ENCODE measurements at places on chromosomes 6 and 20.

DNA sequence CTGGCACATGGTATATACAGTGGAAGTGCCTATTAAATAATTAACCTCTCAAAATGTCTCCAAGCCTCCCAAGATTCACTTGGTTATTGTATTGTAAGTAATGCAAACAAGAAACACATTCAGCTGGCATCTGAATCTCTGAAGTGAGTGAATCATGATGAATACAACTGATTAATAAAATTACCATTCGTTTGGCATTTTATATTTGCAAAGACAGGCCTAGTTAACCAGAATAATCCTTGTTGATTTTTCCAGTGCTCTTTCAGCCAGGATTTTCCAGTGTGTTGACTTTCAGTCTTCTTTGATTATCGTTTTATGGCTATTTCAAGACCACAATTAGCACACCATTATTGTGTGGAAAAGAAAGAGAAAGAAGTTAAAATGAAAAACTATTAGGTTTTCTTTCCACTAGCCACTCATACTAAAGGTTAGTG lies 20.3 kb downstream of the SLC22A2 start:
- no peak for DNase-seq

- no peak for DNase-seq
Measured at GRCh38 chr6:14036911-14037310, 80.7 kb upstream of the CD83 start.

- no peak for DNase-seq
Measured at GRCh38 chr6:165081944-165082532, 227.4 kb downstream of the C6orf118 start.

DNA sequence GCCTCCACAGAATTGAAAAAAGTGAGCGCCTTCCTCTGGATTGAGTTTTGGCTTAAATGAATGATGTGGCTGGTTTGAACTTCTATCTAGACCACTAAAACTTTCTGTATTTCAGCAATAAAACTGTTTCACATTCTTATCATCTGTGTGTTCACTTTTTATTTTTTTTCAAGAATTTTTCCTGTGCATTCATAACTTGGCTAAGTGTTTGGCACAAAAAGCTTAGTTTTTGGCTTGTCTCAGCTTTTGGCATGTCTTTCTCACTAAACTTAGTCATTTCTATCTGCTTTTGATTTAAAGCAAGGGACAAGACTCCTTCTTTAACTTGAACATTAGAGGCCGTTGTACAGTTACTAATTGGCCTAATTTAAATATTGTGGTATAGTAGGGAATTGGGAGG lies 1015.1 kb downstream of the EPHA7 start:
- DNase-seq: no peak

DNA sequence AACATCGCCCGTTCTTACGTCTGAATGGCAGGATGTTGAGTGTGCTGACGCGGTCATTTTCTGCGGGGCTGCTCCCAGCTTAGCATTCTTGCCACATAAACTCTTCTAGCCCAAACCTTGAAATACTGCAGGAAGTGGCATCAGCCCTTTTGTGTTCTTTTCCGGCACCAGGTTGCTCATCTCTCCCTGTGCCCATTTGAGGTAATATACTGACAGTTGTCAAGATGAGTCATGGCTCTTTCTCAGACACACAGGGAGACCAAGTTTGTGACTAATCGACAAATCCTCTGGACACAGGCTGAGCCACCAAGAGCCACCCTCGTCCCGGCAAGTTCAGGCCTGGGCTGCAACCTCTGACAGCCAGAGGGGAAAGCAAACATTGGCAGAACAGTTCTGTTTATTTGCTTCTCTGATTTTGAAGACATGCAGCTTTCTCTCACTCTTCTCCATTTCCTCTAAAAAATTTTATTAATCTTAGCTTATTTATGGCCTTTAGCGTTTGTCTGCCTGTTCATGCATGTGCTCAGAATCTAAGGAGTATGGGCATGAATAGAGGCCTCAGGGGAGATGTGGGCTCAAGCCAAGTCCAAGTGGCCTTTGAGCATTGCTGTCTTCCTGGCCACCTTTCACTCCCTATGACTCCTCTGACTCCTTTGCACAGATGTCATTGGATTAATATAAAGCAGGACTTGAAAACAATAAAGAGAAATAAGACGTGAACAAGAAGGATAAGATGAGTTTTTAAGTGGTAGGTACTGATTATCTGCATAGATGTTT lies 328.2 kb upstream of the JAG1 start:
- DNase-seq: no peak

DNA sequence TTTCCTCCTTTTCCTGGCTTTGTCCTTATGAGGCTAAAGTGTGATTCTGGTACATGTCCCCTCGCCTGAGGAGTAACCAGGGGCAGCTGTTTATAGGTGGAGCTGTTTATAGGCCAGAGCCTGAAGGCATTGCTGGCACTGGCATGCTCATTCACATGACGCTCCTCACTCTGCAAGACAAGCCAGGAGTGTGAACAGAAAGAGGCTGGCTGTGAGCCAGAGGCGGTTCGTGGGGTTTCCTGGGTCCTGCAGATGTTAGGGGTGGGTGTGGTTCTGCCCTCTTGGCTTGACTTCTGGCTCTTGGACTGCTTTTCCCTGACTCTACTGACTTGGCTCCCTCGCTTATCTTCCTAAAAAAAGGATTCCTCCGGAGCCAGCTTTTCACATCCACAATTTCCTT lies 12.8 kb upstream of the MDFI start:
- DNase-seq: no peak

- no peak for DNase-seq
Measured at GRCh38 chr6:73738367-73739028, 42.5 kb downstream of the CD109 start.

- no peak for DNase-seq
Measured at GRCh38 chr6:103893141-103893581, 966.6 kb downstream of the HACE1 start.

DNA sequence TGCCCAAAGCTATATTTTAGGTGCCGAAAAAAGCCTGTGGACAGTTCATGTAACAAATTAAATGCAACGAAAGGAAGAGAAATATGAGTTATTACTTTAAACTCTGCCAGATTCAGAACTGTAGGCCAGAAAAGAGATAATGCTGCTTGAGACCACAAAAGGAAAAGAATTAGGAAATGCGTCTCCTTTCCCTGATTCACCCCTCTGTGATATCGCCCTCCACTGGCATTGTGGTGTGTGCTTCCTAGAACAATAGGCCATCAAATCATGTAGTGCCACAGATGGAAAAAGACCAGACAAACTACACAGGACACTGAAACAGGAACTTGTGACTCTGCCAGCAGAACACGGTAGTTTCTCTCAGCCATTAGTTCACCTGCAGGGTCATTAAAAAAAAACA lies 14.7 kb upstream of the LAMA4 start:
- DNase-seq: no peak

DNA sequence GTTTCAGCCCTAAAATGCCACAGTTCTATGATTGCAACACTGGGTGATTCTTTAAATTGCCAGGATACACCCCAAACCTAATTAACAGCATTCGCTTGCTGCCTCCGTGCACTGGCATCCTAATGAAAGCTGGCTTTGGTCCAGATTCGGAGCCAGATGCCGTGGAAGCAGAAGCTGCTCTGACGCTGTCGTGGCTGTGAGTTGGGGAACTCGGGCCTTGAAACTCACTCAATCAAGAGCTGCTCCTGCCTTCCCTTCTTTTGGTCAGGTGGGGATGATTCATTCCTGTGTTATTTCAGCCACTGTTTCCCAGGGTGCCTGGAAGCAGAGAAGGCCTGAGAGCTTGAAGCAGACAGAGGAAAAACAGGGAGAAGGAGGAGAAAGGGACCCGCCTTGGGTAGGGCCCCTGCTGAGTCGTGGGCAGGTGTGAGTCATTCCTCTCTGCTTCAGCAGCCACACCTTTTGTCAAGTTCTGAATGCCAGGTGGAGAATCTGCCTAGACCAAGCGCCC lies 36.2 kb upstream of the DSP start:
- no peak for DNase-seq

DNA sequence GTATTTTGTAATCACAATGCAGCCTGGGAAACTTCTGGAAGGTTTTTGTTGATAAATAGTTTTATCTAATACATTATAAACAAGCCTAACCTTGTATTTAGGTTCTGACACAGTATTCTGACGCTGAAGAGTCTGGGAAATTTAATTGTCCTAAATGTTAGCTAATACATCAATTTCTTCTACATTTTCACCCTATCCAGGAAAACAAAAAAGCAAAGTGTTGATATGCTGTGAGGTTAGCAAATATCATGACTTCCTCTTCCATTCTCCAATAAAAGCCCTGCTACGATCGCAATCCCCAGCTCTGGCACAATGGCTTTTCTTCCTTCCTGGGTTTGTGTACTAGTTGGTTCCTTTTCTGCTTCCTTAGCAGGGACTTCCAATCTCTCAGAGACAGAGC lies at the start of gene C6orf58:
Gene C6orf58 (plus strand): TSS at position 301 of the 400 bp plus-strand sequence. CDS start 12 bp downstream, at position 313.
- DNase-seq: no peak

DNA sequence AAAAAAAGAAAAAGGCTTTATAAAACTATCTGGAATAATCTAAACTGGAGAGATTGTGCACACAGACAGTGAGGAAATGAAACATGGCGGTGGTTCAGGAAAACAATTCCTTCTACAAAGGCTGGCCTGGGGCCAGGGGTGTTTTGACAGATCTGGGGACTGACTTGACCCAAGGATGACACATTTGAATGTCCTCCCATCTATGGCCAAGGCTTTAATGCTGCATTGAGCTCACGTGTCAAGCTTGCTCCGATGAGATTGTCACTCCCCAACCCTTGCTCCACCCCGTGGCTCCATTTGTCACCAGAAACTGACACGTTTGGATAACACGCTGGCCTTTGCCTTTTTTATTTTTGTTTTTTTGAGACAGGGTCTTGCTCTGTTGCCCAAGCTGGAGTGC lies 156.1 kb downstream of the ZFP64 start:
- DNase-seq: no peak

DNA sequence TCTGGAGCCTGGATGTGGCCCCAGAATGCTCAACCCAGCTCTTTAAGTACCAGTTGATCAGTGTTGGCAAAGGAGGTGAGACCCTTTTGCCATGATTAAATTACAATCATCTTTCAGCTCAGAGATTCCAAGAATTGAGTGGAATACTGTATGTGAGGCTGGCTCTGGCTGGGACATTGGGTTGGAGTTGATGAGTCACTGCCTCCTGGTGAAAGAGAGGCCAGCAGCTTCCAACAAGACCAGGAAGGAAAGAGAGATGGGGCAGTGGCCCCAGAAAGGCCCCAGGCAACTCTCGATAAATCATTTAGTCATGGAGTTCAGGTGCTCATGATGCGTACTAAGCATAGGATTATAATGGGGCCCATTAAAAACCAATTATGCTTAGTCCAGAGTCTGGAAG lies 2.1 kb downstream of the TGM6 start:
- DNase-seq: no peak

GRCh38 chr6:12577124-12577850 lies 139.3 kb upstream of the PHACTR1 start:
- DNase-seq: no peak

GRCh38 chr20:6122111-6122872 lies 538 bp downstream of the FERMT1 start:
- no peak for DNase-seq

DNA sequence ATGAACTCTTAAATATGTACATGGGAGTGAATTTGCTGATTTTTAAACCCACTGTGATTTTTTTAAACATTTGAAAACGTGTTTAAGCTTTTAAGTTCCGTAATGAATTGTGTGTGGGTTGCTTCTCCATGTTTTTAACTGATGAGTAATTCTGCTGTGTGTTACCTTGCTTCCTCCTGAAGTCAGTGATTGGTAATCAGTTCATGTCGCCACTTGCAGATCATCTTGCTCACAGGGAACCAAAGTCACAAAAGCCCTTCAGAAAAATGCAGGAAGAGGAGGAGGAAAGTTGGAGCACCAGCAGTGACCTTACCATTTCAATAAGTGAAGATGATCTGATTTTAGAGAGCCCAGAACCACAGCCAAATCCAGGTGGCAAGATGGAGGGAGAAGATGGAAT lies 36.7 kb downstream of the KIZ start:
- no peak for DNase-seq

DNA sequence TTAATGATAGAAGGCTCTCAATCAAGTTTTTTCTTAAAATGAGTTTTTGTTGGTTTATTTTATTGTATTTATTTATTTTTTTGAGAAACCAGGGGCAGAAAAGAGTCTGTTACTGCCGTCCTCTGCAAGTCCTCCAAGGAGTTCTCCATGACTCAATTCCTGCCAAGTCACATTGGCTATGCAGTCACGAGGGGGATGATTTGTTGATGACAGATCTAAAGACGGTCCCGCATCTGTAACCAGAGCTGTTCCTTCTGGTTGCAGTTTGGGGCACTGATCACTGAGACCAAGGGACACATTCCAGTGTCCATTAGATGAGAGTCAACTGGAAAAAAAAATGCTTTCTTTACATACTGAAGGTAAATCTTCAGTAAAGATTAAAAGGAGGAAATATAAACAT lies 13.9 kb upstream of the TSHZ2 start:
- no peak for DNase-seq

GRCh38 chr6:114000069-114000468 lies 29.1 kb upstream of the HDAC2 start:
- DNase-seq: no peak

- no peak for DNase-seq
Measured at GRCh38 chr6:137794516-137795201, 72.4 kb upstream of the TNFAIP3 start.

DNA sequence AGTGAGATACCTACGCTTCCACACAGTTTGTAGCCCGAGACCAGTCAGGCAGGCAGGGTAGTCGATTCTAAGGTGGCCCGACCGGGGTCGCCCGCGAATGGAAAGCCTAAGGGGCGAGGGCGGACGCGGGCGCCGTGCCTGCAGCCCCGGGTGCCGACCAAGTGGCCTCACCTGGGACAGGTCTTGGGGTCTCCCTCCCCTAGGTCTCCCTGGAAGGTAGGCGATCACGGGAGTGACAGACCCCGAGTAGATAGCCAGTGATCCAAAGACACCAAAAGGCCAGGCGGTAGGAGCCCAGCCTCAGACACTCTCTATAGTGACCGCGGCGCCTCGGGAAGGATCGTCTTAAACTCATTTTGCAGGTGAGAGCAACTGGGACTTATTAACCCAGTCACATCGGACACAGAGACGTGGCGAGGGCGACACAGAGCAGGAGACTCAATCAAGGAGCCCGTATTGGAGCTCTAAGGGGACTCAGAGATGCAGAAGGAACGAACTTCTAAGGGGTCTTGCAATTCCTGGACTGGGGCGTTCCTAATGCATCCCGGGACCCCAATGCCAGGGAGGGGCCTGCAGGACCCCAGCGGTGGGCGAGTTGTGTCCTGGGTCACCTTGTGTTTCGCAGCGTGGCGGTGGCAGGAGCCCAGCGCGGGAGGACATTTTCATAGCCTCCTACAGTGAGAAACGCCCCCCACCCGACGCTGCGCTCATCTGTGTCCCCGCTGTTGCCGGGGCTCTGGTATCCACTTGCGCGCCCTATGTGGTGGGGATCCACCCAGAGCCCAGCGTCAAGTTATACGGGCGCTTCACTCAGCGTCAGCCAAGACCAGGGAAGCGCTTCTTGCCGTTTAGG lies 2.1 kb upstream of the VSX1 start:
- no peak for DNase-seq

Measured in stimulated activated CD8-positive, alpha-beta memory T cell treated with anti-CD3 and anti-CD28 coated beads, Interleukin-12 subunit alpha, Interleukin-12 subunit beta, amount 100 ng/mL, for 4 hours (primary cell).